OCI-M1 (cell line): ENCODE measurements at places on chromosomes 7 and 10.

GRCh38 chr7:146146831-146147486 is 30.4 kb downstream of the CNTNAP2 start:
- no peak for DNase-seq

GRCh38 chr7:11228515-11228914 is 254.8 kb downstream of the PHF14 start:
- DNase-seq, result peak; percentile 79

DNA sequence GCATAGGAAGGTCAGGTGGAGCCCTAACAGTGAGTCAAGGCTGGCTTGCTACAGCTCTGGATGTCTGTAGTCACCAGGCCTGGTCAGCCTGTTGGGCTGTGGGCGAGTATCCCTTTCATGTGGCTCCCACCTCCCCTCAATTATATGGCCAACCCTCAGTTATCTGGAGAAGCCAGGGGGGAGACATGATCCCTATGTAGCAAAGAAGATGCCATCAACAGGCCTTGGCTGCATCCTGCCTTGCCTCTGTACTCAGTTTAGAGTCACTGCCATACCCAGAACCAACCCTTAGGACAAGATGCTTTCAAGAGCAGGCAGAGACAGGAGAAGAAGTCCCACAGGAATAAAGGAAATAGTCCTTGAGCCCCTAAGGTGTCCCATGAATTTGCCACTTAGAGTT is 763.9 kb downstream of the GRID1 start:
- DNase-seq, result no peak

DNA sequence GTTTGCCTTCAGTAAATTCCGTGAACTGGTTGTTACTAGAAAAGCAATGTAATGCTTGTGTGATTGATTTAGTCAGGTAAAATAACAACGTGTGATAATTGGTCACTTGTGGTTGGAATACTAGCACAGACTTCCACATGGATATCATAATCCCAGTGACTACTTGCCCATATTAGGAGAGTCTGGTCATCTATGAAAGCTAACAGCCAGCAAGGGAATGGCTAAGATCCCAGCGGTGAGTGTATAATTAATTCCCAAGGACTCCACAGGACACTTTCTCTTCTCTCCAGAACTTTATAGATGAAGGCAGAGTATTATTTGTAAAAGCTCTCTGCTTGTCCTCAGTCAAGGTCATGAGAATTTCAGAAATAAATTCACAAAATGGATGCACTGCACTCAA is 662.6 kb upstream of the TEX47 start:
- no peak for DNase-seq

GRCh38 chr10:97752956-97753355 is 16.0 kb downstream of the ZFYVE27 start:
- DNase-seq, result no peak

GRCh38 chr7:26332698-26333097 is 41.0 kb downstream of the SNX10 start:
- DNase-seq, result no peak

DNA sequence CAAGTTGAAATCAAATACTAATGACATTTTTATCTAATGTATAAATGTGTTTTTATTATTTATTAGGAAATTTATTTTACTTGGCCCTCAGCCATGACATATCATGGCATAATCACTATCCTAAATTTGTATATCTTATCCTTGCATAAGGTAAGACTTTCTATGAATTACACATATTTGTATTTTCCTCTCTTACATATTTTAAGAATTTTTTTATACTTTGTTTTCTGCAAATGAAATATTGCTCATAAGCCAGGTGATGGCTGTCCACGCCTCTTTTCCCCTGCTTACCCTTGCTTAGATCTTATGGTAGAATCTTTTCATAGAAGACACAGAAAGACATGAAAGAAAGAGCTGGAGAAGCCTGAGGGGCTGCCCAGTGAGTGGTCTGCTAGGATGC is 48.2 kb downstream of the IKZF1 start:
- no peak for DNase-seq

DNA sequence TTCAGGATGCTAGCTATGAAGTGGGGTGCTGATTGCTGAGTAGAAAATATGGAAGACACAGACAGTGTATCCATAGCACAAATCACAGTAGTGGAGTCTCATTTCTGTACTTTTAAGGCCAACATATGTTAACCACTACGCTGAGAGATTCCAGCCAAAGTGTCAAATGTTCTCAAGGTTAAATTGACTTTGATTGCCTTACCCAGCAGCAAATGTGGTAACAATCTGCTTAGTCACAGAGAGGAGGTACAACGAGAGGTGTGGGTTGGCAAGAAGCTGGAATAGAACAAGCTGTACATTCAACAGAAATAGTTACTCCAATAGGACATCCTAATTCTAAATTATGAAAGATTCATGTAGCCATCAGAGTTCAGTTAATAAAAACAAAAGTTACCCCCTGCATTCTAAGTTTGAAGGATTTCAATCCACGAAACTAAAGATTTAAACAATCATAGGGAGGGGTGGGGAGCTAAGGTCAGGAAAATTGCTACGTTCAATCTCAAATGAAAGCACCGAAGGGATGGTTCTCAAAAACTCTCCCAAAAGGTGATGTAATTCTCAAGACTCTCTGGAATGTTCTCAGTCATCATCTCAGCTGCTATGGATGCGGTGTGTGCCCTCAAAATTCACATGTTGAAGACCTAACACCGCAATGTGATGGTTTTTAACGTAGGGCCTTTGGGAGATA is 137.0 kb downstream of the ETV1 start:
- DNase-seq, result no peak

- DNase-seq, result no peak
Measured at GRCh38 chr10:97321804-97322190, 2.7 kb downstream of the FRAT1 start.

DNA sequence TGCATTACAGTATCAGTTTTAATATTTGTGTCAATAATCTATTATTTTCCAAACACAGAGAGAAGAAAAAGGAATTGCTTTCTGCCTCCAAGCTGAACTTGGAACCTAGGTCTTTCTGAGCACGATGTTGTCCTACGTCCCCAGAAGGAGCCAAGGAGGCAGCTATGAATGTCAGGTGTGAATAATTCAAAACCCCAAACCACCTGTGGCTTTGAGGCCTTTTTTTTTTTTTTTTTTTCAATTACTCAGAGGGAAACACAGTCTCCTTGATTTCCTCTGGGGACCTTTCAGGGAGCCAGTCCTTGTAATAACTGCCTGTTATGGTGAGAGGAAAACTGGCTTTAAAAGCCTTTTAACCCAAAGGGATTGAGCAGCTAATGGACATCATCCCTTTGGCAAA is 8.3 kb downstream of the GPR85 start:
- no peak for DNase-seq

- DNase-seq, result peak; percentile 26
Measured at GRCh38 chr10:95758351-95759025, 2.5 kb downstream of the ENTPD1 start.

DNA sequence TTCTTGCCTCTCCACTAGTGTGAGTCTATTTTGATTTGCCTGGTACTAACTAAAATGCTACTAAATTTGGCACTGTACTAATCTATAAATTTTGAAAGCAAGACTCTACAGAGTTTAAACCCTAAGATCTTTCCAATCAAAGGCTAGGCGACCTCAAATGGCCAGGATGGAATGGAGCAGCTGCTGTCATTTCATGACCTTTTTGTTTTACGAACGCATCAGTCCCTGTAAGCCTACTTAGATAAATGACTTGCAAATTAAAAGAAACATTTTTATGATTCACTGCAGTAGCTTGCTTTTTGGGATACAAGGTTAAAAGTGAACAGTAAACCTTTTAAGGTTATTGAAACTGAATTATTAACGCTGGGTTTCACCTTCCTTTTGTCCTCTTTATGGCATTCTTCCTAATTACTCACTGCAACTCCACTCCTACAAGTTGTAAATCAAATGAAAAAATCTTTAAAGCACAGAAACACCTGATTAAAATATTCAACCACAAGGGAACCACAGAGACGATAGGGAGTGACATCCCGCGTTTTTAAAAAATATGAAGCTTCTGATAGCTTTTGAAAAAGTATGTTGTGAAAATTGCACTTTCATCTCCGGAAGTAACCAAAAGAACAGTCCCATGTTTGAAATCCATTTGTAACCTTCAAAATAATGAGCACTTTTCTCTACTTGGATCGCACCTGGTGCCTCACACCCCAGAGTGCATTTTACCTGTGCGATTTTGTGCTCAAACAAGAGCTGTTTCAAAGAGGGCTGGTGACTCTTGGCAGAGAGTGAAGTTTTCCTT is 595.1 kb downstream of the PARD3 start:
- no peak for DNase-seq

GRCh38 chr10:118966076-118966849 is 63.3 kb upstream of the NANOS1 start:
- no peak for DNase-seq

DNA sequence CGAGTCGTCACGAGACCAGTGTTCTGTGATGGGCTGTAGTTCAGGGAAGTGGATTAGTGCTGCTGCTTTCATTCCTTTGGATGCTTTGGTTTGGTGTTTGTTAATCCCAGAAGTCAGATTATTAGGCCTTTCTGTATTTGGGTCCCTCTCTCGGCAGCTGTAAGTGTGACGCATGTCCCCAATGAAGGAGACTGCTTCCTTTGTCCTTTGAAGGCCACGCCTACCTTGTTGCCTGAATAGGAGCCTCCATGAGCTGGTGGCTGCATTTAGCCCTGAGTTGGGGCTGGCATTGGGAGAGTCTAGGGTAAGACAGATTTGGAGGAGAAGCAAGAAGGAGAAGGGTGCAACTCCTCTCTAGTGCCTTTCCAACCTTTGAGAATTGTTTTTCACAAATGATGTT is 34.5 kb downstream of the DOCK1 start:
- DNase-seq, result no peak

DNA sequence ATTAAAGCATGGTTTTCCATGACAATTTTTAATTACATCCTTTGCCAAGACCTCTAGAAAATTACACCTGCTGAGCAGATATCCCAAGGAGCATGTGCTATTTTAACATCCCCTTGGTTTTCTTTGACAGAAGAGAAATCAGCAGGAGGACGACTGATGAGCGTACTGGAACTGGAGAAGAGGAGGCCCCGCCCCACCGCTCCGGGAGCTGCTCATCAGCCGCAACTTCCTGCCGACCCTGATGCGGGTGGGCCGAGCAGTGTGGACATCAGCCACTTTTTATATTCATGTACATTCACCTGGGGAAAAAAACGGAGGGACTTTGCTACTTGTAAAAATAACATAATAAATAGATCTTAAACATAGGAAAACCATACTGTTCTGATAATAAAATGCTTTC is 54.2 kb downstream of the CDC123 start:
- no peak for DNase-seq

DNA sequence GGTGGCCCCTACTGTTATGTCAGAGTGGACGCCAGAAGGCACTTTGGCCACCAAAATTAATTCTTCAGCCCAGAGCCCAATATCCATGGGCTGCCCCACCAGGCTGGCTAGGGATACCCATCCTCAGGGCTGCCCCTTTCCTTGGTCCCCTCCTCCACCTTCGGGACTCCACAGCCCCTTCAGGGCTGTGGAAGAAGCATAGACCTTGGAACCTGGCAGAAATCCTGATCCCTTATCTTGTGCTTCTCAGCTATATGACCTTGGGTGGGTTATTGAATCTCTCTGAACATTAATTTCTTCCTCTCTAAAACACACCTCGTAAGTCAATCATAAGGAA is 499 bp upstream of the TMUB1 start:
- no peak for DNase-seq

DNA sequence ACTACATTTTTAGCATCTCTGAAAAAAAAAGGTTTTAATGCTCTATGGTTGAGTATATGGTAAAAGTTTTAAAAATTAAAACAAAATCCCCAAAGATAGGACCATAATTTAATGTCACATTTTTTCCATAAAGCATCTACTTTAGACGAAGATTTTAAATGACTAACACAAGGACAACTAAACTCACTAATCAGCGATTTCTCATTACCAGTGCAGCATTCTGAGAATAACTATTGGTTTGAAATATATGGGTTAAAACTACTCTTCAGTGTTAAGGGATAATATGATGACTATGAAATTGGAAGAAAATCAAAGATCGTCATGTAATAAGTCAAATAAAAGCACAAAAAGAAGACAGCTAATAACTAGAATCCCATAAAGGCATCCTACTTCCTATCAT is 118.4 kb downstream of the CNOT4 start:
- DNase-seq, result no peak

GRCh38 chr10:4067931-4068561 is 283.0 kb upstream of the KLF6 start:
- DNase-seq, result no peak

- no peak for DNase-seq
Measured at GRCh38 chr10:44706745-44707144, 204.4 kb upstream of the TMEM72 start.

DNA sequence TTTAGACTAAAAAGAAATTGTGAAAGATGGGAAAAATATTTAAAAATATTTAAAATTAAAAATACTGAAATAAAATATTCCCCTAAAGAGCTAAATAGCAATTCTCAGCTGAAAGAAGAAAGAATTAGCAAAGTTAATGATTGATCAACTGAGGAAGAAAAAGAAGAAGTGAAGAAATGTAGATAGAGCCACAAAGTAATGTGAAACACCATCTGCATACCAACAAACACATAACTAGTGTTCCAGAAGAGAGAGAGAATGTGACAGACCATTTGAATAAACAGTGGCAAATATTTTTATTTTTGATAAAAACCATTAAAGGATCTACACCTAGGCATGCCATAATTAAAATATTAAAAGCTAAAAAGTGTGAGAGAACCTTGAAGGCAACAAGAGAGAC is 784.5 kb upstream of the ZWINT start:
- no peak for DNase-seq

- DNase-seq, result no peak
Measured at GRCh38 chr7:126589068-126589684, 663.6 kb downstream of the GRM8 start.

DNA sequence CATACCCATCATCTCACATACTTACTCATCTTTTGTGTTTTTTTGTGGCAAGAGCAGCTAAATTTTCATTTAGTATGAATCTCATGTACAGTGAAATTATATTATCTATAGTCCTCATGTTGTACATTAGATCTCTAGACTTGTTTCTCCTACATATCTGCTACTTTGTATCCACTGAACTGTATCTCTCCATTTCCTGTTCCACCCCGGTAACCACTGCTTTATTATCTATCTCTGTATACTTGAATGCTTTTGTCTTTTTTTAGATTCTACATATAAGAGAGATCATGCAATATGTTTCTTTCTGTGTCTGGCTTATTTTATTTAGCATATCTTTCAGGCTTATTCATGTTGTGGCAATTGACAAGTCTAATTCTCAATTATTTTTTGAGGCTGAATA is 125.1 kb downstream of the ANKRD7 start:
- no peak for DNase-seq
